ENCODE measurements at places on chromosomes 2 and 18. TPM values are rescaled to one million over a fixed set of nuclear protein-coding genes. Genes with fewer than 3 reads are reported as not detected.

MYL12B gene
- 655 TPM for total RNA-seq

SEPTIN2 gene
- 552 TPM for total RNA-seq

TCF23 gene
- not detected for total RNA-seq

RGPD3 gene
- total RNA-seq, result 0.38 TPM

RNF125 gene
- 4.8 TPM for total RNA-seq

IL18R1 gene
- 1.6 TPM for total RNA-seq

UGT1A6 gene
- not detected for total RNA-seq

ZNF521 gene
- total RNA-seq, result 324 TPM

MYO3B gene
- total RNA-seq, result under 0.01 TPM

Measured in vein endothelial cell (primary cell).